ENCODE measurements at places on chromosomes 2 and 18.
A peak's percentile ranks its signal among the peaks of the same experiment; 100 is the strongest.

DNA sequence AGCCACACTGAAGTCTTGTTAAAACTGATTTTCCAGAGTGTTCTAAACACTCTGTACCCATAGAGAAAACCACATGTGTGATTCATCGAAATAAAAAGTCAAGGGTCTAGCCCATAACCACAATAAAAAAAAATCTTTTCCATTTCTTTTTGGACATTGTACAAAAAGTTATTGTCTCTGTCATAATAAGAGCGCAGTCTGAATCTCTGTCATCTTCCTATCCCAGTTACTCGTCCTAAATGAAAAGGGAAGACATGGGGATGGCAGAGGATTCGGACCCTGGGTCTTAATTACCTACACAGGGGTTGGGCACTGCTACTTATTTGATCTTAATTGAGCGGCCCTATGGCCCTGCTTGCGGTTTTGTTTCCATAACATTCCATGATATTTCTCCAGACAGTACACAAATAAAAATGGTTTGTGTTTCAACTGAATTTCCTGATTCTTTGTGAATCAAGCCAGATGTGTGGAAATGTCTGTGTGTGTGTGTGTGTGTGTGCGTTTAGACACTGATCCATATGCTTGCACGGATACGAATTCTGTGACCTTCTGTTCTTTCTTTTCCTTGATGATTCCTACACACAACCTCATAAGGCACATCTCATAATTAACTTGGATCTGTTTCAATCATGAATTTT lies 133.4 kb upstream of the SPATS2L start:
- no peak for DNase-seq
- no peak overlapping the region for H3K27ac ChIP-seq

DNA sequence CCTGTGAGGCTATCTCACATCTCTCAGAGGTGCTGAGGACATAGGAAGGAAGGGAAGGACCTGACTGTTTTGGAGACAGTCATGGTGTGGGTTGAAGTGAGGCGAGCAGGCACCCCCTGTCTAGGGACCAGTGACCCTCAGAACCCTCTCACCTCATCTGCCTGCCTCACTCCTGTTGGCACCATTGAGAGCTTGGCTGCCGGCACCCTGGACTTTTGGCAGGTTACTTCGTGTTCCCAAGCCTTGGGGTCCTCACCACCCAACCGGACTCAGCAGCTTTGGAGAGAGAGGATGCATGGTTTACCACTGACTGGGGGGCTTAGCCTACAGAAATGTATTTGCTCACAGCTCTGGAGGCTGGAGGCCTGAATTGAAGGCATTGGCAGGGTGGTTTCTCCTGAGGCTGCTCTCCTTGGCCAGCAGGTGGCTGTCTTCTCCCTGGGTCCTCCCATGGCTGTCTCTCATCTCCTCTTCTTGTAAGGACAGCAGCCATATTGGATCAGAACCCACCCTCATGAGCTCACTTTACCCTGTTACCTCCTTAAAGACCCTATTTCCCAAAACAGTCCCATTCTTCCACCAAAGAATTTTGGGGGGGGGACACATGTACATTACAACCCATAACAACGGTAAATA lies 142.0 kb downstream of the TSN start:
- H3K4me3 ChIP-seq = no peak overlapping the region
- H3K27ac ChIP-seq = no peak overlapping the region
- peaks cover 9% of the 10 kb centered on the region for H3K4me1 ChIP-seq
- no peaks in the 10 kb centered on the region for H3K27me3 ChIP-seq

DNA sequence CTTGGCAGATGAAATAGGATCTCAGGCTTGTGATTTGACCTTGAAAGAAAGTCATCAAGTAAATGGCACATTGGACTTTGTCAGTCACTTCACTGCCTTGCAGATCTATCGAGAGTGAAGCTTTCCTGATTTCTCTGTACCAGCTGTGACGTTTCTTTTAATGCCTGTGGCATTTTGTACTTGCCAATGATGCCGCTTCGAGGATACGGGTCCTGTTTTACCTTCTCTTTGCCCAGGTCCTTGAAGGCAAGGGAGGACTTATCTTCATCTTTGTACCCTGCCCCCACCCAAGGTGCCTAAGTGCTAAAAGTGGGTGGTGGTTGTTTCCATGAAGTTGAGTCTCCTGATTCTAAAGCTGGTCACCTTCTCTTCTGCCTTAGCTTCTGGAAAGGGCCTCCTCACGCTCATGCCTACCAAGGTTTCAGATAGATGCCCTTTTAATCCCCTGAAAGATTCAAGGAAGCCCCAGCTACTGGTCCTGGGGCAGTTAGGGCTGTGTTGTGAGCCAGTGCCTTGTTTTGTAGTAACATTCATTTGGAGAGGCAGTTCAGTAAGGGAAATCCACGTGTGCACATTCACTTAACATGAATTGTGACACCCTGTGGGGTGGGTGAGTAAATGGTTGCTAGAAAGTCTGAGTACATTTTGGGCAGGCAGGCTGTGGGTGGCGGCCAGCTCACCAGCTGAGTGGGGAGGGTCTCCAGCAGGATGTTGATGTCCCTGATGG lies 6.1 kb downstream of the LBH start:
- peaks cover 19% of the 10 kb centered on the region for H3K27me3 ChIP-seq
- H3K4me1 ChIP-seq = peaks cover 16% of the 10 kb centered on the region
- no peak overlapping the region for H3K27ac ChIP-seq
- DNase-seq = no peak
- H3K36me3 ChIP-seq = no peaks in the 10 kb centered on the region
- no peak overlapping the region for H3K4me3 ChIP-seq

GRCh38 chr2:63589148-63589958 lies 590 bp downstream of the MDH1 start:
- peak overlapping the region; percentile 76 for H3K4me3 ChIP-seq
- peaks cover 2% of the 10 kb centered on the region for H3K36me3 ChIP-seq
- H3K27ac ChIP-seq = peak overlapping the region; percentile 51
- H3K27me3 ChIP-seq = no peaks in the 10 kb centered on the region

Measured in neural progenitor cell (in vitro differentiated cells).